Left lung (tissue), 14 donors: ENCODE measurements at places on chromosomes 2 and 18. TPM values are rescaled to one million over a fixed set of nuclear protein-coding genes. Genes with fewer than 3 reads are reported as not detected.
A peak's percentile ranks its signal among the peaks of the same experiment; 100 is the strongest.

GKN2 gene
- polyA plus RNA-seq, result 2.9 TPM

KDM3A gene
- polyA plus RNA-seq, result 72.3 TPM

FOXI3 gene
- not detected for polyA plus RNA-seq

MOGAT1 gene
- not detected for polyA plus RNA-seq

OTX1 gene
- polyA plus RNA-seq, result 0.04 TPM

UGT1A8 gene
- not detected for polyA plus RNA-seq

BUB1 gene
- polyA plus RNA-seq, result 44.9 TPM

FSIP2 gene
- 5.2 TPM for polyA plus RNA-seq

PRSS56 gene
- polyA plus RNA-seq, result not detected

IMPA2 gene
- 81.7 TPM for polyA plus RNA-seq

LOXL3 gene
- polyA plus RNA-seq, result 9.8 TPM

HTR2B gene
- polyA plus RNA-seq, result 0.31 TPM

ARHGAP25 gene
- polyA plus RNA-seq, result 10.2 TPM

ALPG gene
- not detected for polyA plus RNA-seq

CHRNG gene
- 0.35 TPM for polyA plus RNA-seq

LIMS2 gene
- 22.4 TPM for polyA plus RNA-seq

SNED1 gene
- polyA plus RNA-seq, result 53.1 TPM

CPO gene
- not detected for polyA plus RNA-seq

AGXT gene
- 0.13 TPM for polyA plus RNA-seq

GRCh38 chr18:71689416-71690160, 854.6 kb downstream of the CBLN2 start:
- DNase-seq, result peak; percentile 50

- DNase-seq, result no peak
Observed at GRCh38 chr2:129915303-129915840, 64.1 kb upstream of the RAB6C start.

- DNase-seq, result peak; percentile 70
Observed at GRCh38 chr18:79496978-79497637, 101.4 kb downstream of the NFATC1 start.

- DNase-seq, result no peak
Observed at GRCh38 chr18:55607773-55608172, 19.8 kb upstream of the TCF4 start.

GRCh38 chr2:97911206-97911921, 84.4 kb downstream of the TMEM131 start:
- DNase-seq, result peak; percentile 11

DNA sequence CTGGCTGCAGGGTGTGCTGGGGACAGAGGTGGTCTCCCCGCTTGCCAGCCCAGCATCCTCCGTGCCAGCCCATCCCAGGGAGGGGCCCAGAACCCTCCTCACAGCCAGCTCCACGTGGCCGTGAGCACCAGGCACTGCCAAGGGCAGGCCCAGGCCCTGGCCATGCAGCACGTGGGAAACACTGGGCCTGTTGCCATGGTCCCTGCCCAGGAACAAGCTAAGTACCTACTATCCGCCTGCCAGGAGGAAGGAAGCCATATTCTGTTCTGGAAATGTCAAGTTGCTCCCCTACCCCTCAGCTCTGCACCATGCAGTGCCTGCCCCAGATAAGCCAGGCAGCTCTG, 250.6 kb downstream of the CYP26B1 start:
- no peak for DNase-seq

DNA sequence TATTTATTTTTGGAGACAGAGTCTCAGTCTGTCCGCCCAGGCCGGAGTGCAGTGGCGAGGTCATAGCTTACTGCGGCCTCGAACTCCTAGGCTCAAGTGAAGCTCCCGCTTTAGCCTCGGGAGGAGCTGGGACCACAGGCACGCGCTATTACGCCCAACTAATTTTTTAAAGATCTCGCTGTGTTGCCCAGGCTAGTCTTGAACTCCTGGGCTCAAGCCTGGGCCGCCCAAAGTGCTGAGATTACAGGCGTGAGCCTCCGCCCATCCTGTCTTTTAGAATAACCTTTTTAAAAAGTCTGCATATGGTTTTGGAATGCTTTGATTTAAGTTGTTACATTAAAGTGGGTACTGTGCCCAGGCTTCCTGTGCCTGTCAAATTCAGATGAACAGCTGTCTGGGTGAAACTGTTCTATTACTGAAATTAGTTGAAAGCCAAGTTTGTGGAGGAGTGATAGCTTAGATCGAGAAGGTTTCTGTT, 944 bp downstream of the RAB3GAP1 start:
- no peak for DNase-seq

GRCh38 chr2:235780401-235780800, 286.6 kb downstream of the AGAP1 start:
- no peak for DNase-seq

DNA sequence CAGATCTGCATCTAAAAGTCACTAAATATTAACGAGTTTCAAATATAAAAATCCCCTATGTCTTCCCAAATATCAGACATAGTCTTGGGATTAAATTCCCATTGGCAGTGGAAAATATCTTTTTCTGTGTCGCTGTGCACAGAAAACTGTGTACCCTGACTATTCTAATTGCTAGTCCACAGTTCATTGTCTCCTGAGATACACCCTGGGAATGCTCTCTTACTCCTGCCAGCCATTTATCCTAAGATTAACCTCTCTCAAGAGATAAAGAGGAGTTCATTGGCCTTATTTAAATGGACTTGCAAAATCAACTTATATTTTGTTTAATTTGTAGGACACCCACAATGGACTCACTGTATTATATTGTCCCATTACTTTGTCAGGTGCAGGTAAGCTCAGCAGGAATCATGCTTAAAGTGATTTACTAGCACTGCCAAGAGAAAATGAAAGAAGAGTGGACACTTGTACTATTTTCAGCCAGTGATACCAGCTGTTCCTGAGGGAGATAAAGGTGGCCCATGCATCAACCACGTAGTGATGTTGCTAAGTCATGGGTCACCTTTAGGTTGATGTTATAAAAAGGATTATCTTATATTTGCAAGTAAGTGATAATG, 553.8 kb downstream of the PIK3C3 start:
- DNase-seq, result no peak

DNA sequence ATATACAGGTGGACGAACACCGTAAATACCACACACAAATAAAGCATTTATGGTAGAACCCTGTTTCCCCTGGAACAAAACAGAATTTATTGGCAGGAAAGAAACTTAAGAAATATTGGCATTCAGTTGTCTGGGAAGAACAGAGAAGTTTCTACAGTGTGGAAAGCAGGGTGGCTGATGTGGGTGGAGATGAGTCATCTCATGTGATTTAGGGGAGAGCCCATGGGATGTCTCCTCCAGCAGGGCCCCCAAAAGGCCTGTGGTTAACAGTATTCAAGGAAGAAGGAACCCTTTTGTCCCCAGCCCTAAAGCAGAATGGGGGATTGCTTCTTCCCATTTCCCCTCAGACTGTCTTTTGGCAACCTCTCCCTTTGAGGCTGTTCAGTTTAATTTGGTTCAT, 24.2 kb downstream of the SIX3 start:
- no peak for DNase-seq

DNA sequence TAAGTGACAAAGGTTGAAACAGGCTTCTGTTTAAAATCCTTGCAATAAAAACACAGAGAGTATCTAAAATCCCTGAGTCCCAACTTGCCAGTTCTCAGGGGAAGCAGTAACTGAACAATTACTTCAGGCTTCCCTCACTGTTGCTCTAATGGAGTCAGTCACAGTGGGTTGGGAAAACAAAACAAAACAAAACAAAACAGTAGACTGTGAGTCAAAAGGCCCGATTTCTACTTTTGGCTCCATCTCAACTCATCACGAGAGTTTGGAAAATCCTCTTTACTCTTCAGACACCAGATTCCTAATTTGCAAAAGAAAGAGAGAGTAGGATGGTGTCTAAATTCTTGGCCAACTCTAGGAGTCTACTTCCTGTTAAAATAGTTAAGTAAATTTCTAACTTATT, 1.1 kb downstream of the FSHR start:
- DNase-seq, result no peak

GRCh38 chr2:37500031-37500430, 155.6 kb downstream of the QPCT start:
- DNase-seq, result no peak

GRCh38 chr2:154267983-154268382, 396.3 kb downstream of the GALNT13 start:
- no peak for DNase-seq

- DNase-seq, result no peak
Observed at GRCh38 chr2:32997705-32998104, 51.0 kb downstream of the LTBP1 start.

DNA sequence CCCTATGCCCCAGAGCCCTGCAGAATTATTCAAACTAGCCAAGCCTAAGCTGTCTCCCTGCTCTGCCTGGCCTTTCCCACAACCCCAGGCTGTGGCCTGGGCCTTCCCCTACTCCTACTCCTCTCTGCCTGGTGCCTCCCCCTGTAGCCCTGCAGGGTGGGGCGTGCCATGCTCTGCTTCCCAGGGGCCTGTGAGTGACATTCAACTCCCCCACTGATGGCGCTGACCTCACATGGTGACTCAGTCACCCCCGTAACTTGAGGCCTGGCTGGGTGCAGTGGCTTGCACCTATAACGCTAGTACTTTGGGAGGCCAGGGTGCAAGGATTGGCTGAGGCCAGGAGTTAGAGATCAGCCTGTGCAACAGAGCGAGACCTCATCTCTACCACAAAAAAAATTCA, 60.6 kb downstream of the KIF1A start:
- no peak for DNase-seq

- peak; percentile 32 for DNase-seq
Observed at GRCh38 chr2:241892299-241893137, 23.0 kb downstream of the RTP5 start.

DNA sequence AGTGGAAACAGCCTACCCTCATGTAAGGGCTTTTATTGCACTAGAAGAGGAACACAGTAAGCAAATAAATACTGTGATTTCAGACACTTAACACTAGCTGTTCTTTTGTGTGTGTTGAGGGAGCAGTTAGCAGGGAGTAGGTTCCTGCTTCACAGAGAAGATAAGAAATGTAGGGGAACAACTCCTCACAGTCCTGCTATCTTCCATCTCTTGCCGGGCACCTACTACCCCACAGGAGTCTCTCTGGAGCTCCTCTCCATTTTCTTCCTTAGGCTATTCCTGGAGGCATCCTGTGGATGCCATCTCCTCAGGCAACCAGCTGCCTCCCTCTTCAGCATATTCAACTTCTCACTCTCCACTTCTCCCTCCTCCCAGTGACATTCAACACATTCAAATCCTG, 145.0 kb downstream of the SRBD1 start:
- no peak for DNase-seq

- no peak for DNase-seq
Observed at GRCh38 chr2:84115173-84115857, 343.8 kb downstream of the SUCLG1 start.

- no peak for DNase-seq
Observed at GRCh38 chr18:35592298-35592697, 10.8 kb downstream of the GALNT1 start.

GRCh38 chr18:26868968-26869586, 3.6 kb upstream of the AQP4 start:
- no peak for DNase-seq

- DNase-seq, result no peak
Observed at GRCh38 chr2:58558881-58559280, 317.8 kb upstream of the FANCL start.

- no peak for DNase-seq
Observed at GRCh38 chr2:37912056-37912455, 13.0 kb upstream of the RMDN2 start.

DNA sequence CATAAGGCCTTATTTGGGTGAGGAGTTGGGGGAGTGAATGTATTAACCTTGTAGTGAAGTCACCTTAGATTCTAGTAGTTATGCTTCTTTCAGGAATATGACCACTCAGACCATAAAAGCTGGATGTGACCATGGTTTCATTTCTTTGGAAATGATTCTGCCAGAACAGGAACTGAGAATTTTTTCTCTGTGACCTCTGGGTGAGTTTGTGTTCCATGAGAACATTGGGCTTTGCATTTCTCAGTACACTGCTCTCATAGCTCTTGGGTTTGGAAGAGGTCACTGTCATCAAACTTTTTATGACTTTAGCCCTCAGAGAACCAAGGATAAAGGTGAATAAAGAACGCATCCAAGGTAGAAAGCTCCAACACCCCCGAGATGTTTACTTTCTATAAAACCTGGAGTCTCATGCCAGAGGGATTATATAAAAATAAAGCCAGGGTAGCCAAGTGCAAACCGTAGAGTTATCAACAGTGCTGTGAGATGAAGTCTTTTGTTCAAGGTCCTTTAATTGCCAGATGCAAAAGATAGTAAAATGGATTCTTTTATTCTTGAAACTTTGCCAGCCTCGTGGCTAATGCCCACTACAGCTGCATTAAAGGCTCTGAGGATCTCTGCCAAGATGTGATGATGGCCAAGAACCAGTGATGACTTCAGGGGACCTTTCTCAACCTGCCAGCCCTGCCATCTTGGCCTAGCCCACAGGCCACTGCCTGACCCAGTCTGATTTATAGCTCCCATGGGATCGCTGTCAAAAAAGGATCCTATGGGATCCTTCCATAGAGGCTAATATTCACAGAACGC, 27.8 kb upstream of the MAT2A start:
- DNase-seq, result no peak

DNA sequence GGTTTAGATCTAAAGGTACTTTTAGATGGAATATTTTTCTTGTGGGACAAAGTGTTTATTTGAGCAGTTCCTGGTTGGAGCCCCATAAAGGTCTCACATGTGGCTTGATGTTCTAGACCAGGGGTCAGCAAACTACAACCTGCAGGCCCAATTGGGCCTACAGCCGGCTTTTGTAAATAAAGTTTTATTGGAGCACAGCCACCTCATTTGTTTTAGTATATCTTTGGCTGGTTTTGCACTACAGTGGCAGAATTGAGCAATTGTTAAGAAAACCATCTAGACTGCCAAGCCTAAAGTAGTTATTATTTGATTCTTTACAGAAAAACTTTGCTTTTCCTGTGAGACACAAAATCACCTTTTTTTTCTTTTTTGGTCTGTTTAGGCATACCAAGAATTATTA, 41.6 kb downstream of the NDC80 start:
- no peak for DNase-seq

- DNase-seq, result no peak
Observed at GRCh38 chr2:9258501-9258900, 51.9 kb downstream of the ASAP2 start.

DNA sequence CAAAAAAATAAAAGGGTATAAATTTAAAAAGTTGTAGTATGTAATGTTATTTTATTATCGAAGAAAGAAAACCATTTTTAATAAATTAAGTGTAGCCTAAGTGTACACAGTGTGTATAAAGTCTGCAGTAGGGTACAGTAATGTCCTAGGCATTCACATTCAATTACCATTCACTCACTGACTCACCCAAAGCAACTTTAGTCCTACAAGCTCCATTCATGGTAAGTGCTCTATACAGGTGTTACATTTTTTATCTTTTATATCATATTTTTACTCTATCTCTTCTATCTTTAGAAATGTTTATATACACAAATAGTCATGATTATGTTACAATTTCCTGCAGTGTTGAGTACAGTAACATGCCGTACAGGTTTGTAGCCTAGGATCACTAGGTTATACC, 59.5 kb downstream of the RABL2A start:
- DNase-seq, result no peak
